Naive B cell (primary cell): ENCODE measurements at places on chromosomes 1 and 21.
A peak's percentile ranks its signal among the peaks of the same experiment; 100 is the strongest.

DNA sequence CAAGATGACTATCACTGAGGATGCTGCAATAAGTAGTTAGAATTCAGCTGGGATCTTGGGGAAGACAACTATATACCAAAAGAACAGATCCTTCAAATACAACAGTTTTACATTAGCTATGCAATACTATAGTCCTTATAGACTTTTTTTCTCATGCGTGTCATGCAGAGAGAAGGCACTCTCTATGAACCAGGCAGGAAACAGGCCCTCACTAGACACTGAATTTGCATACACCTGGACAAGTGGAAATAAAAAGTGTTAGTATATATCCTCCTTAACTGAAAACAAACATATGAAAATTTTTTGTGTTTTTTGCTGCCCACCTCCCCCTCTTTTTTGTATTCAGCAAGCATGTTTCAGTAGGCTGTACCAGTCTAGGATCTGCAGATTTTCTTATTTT, 29.9 kb downstream of the TMCO1 start:
- DNase-seq = peak; percentile 11

- DNase-seq = no peak
These were observed 6.4 kb downstream of the HSPG2 start for GRCh38 chr1:21930629-21931170.

DNA sequence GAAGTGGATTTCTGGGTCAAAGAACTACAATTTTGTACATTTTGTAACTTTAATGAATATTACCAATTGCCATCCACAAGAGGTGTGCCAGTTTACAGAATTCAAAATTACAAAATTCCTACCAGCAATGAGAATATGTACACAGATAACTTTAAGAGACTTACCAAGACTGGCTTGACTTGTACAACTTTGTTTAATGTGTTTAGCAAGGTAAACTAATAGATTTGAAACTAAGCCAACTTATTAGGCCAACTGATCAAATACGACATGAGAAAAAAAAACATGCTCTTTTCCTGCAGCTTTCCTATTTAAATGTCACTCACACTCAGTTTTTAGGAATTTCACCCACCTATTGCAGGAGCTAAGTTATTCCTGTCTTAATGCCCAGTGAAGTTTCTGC, 11.4 kb downstream of the EXOC8 start:
- DNase-seq = no peak

DNA sequence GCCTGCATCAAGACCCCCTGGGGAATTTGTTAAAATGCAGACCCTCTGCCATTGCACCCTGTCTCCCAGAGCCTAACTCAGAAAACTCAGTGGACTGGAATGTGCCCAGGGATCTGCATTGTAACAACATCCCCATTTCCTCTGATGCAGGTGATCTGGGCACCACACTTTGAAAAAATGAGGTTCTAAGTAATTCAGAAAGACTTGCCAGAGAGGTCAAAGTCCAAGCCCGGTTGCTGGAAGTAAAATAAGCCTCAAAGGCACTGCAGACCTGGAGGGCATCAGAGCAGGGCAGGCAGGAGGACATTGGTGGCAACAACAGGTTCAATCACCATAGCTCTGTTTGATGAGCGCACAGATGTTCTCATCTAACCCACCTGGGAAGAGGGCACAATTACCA, 90.7 kb downstream of the SYT2 start:
- no peak for DNase-seq

GRCh38 chr1:198492872-198493271, 47.6 kb downstream of the ATP6V1G3 start:
- no peak for DNase-seq
